NCI-H69 (cell line): ENCODE measurements at places on chromosomes 12 and 14.

GRCh38 chr14:24377657-24378056, 9.7 kb downstream of the NFATC4 start:
- DNase-seq = peak; percentile 51

DNA sequence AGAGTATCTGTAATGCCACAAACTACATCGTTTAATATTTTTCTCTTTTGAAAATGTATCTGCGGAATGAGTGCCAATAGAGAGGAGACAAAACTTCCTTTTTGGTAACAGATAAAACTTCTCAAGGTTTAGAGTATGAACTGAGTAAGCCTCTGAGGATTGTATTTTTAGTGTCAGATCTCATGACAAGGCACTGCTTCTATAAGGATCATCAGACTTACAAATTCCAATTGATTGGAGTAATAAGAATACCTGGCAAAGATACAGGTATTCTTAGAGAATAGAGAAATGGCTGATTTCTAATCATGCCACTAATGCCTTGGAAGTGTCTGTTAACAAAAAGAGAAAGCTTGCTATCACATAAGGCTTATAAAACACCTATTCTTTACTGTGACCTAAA, 45.3 kb downstream of the SLC35F4 start:
- DNase-seq = no peak

GRCh38 chr12:121120323-121120722, 12.4 kb upstream of the P2RX7 start:
- DNase-seq = no peak

GRCh38 chr12:12334367-12335040, 15.5 kb downstream of the MANSC1 start:
- peak; percentile 59 for DNase-seq

- no peak for DNase-seq
These were observed 38.3 kb downstream of the FNTB start for GRCh38 chr14:65024957-65025356.

DNA sequence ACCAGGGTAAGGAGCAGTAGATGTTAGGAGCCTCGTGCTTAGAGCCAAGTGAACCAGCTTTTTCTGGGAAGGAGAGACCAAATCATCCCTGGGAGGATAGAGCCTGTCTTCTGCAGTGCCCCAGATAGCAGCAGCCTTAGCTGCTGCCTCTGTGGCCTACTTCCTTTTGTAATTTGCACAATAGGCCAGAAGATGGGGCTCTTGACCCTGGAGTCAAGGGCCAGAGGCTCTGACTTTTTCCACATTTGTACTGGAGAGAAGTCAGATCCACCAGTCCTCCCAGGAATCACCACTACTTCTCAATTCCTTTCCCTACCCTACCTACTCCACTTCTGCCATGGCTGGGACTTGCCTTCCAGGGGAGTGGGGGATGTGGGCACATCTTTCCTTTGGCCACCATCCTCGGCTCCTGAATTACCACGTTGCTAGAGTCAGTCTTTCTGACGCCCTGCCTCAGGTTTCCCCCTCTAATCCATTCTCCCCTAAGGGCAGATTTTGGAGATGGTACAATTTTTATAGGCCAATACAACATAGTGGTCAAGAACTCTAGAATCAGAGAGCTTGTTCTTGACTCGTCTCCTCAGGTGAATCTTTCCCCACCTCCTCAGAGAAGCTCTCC, 3.3 kb upstream of the SLC4A8 start:
- peak; percentile 91 for DNase-seq

GRCh38 chr12:73159954-73160353, 887.8 kb downstream of the TRHDE start:
- no peak for DNase-seq

- no peak for DNase-seq
These were observed 4.0 kb upstream of the C1R start for GRCh38 chr12:7096006-7096932.

- no peak for DNase-seq
These were observed 50.8 kb upstream of the POC1B start for GRCh38 chr12:89576572-89577220.

GRCh38 chr14:54893151-54893760, 9.4 kb downstream of the GCH1 start:
- DNase-seq = peak; percentile 77

GRCh38 chr12:11684393-11684792, 34.9 kb downstream of the ETV6 start:
- no peak for DNase-seq

DNA sequence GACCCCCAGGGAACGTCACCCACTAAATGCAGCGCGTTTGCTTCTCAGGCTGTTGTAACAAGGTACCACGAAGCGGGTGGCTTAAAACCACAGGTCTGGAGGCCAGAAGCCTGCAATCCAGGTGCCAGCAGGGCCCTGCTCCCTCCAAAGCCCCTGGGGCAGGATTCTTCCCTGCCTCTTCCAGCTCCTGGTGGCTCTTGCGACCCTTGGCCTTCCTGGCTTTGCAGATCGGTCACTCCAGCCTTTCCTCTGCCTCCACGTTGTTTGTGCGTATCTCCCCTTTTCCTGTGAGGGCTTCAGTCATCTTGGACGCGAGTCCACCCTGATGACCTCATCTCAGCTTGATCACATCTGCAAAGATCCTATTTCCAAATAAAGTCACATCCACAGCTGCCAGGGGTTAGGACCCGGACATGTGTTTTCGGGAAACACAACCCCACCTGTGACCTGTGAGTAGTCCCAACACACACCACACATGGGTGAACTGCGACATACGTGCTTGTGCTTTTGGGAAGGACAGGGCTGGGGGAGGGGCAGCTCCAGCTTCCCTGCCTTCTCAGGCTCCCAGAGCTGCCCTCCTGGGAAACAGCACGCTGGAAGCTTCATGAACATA, 114.5 kb upstream of the NCOR2 start:
- DNase-seq = no peak

- DNase-seq = no peak
These were observed 2.8 kb upstream of the PRKAG1 start for GRCh38 chr12:49021292-49021915.

GRCh38 chr12:108101605-108102175, 27.4 kb upstream of the WSCD2 start:
- no peak for DNase-seq

DNA sequence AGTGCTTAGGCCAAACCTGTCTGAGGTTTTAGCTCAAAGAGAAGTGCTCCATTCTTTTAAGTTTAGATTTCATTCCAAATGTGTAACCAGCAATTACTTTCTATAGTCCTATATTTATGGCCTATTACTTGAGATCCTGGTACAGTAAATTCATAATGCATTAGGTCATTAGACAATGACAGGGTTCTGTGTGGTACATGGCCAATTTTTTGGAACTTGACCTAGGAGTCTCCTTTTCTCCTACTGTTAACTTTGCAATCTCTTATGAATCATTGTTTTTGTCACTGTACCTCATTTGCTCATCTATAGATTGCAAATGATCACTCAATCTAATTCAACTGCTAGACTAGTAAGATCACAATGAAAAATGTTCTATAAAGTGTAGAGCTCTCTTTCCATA, 136.7 kb downstream of the PDE3A start:
- peak; percentile 86 for DNase-seq

DNA sequence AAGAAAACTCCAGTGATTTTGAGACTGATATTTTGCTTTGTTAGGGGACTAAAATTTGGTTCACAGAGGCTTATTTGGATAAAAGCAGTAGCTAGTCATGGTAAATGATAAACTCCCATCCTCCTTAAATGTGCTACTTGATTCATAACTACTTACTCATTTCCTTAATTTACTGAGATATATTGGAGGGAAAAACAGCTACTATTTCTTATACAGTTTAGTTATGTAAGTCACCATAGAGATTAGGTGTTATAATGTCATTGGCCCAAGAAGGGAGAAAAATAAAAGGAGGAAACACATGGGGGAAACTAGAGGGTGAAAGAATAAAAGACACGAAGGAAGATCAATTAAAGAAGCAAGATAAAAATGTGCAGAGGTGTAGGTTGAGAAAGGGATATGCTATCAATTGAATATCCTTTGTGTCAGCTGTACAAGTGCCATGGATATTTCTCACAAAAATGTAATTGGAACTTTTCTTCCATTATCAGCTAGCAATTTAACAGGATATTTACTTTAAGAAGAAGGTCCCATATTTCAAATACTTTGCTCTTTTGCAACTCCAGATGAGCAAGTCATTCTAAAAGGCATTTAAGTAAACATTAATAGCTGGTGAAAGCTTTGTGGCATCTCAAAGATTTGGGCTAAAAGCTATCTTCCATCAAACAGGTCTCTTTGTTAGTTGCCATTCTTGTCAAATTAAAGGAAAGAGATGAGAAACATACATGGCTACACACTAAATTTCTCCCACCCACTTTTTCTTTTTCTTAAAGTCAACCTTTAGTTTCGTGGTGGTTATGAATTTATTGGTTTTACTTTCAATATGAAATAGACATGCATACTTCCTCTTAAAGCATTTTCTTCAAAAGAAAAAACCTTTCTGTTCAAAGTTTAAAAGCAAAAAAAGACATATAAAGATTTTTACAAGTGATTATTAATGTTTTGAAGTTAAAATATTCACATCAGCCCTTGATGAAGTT, 439.5 kb downstream of the CCER1 start:
- no peak for DNase-seq

- DNase-seq = peak; percentile 80
These were observed 345.1 kb downstream of the RAD51B start for GRCh38 chr14:68164711-68165113.

DNA sequence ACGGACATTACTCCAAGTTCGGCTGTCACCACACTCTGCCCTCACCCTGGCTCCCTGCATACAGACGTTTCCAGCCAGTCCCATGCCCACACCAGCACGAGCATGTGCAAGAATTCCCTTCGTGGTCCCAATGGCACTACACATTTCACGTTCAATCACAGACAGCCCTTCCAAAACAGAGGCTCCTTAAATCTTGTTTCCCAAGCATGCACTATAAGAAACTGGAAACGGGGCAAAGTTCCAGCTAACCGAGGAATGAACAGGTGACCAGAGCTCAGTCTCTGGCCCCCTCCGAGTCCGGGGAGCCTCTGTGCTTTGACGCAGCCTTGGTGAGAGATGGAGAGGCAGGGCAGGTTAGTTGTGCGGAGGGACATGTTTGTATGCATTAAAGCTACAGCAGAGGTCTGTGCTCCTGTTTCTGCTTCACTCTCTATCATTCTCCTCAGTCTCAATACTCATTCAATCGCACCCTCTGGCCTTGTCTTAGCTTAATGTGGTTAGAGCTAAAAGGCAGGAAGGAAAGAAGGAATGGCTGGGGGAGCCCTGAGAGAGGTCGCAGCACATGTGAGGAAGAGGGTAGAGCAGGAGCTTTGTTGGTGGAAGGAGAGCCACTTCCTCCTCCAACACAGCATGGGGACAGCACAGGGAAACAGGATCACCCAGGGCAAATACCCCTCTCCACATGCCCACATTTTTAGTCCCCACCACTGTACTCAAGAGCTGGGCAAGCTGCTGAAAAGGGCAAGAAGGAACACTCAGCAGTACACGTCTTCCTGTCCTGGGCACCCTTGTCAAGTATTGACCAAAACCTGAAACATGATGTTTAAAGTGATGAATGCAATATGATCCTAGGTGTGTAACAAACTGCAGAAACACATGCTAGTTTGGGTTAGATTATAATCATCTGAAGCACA, 12.2 kb upstream of the SELPLG start:
- DNase-seq = no peak

- DNase-seq = no peak
These were observed 18.6 kb downstream of the AKAP3 start for GRCh38 chr12:4630262-4630661.

GRCh38 chr12:51837286-51837685, 11.2 kb downstream of the FIGNL2 start:
- no peak for DNase-seq

GRCh38 chr12:131422744-131423143, 288.1 kb upstream of the SFSWAP start:
- DNase-seq = no peak

GRCh38 chr14:101027291-101027690, 123.8 kb upstream of the RTL1 start:
- DNase-seq = no peak
